ENCODE measurements at places on chromosomes 7 and 10. TPM values are rescaled to one million over a fixed set of nuclear protein-coding genes. Genes with fewer than 3 reads are reported as not detected.

DNA sequence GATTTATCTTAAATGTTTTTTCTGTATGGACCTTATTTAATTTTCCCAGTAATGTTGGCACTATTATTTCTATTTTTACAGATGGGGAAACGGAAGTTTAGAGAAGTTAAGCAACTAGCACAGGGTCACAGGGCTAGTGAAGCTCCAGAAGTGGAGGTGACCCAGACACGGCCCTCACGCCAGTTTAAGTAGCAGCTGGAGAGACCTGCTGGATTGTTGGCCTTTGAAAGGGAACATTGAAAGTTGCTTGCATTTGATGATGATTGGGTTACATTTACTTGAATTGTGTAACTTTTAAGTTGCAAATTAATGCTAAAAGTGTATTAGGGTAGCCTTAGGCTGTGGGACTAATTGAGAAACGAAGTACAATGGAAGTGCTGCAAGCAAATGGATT is 25.6 kb downstream of the CDK14 start:
- no peak overlapping the region for H3K4me3 ChIP-seq
- no peaks in the 10 kb centered on the region for H3K4me1 ChIP-seq
- no peaks in the 10 kb centered on the region for H3K36me3 ChIP-seq
- H3K27me3 ChIP-seq, result no peaks in the 10 kb centered on the region
- no peak for DNase-seq

DNA sequence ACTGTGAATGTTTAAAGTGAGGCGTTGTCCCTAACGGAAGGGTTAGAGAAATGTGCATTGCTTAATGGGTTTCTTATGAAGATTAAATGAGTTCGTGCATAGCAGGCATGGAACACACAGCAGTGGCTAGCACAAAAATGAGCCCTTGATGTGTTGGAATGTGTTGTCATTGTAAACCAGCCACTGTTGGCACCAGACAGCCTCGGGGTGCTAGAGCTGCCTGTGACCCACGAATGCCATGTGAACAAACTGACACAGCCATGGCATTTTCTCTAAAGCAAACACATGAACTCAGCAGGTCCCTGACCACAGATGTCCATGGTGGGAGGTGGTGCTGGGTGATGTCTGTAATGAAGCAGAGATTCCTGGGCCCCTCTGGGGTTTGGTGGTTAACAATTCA is 111.1 kb upstream of the DPP6 start:
- H3K27me3 ChIP-seq, result no peaks in the 10 kb centered on the region
- no peak overlapping the region for H3K27ac ChIP-seq
- no peaks in the 10 kb centered on the region for H3K4me1 ChIP-seq

GRCh38 chr10:125626671-125627070 is 56.3 kb downstream of the TEX36 start:
- no peaks in the 10 kb centered on the region for H3K27me3 ChIP-seq
- DNase-seq, result no peak

Gene SORBS1
- total RNA-seq, result 416 TPM

DNA sequence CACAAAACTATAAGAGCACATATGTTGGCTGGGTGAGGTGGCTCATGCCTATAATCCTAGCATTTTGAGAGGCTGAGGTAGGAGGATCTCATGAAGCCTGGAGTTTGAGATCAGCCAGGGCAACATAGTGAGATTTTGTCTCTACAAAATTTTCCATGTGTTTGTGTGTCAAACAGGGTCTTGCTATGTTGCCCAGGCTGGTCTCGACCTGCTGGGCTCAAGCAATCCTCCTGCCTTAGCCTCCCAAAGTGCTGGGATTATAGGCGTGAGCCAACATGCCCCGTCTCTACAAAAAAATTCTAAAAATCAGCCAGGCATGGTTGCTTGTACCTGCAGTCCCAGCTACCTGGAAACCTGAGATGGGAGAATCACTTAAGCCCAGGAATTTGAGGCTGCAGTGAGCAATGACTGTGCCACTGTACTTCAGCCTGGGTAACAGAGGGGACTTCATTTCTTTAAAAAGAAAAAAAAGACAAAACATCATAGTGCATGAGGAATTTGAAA is 28.3 kb downstream of the FZD9 start:
- no peak for DNase-seq
- peaks cover 72% of the 10 kb centered on the region for H3K36me3 ChIP-seq
- no peak overlapping the region for H3K4me3 ChIP-seq

Gene GNG11
- total RNA-seq, result 28.4 TPM

Gene ZNF12
- 28.8 TPM for total RNA-seq

Gene MAT1A
- 0.32 TPM for total RNA-seq

DNA sequence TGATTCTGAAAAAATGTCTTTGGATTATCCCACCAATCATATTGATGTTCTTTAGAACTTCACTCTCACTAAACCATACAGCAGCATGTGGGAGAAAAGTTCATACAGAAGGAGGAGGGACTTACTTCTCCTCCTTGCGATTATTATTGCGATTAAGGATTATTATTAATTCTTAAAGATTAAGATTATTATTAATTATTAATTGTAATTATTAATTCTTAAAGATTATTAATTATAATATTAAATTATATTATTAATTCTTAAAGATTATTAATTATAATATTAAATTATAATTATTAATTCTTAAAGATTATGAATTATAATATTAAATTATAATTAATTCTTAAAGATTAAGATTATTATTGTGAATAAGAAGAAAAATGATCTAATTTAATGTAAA is 80.5 kb downstream of the MACC1 start:
- H3K27me3 ChIP-seq, result no peaks in the 10 kb centered on the region
- H3K4me3 ChIP-seq, result no peak overlapping the region
- no peak for DNase-seq
- no peaks in the 10 kb centered on the region for H3K4me1 ChIP-seq
- no peaks in the 10 kb centered on the region for H3K36me3 ChIP-seq
- H3K27ac ChIP-seq, result no peak overlapping the region

Gene C7orf57
- total RNA-seq, result not detected

Measured in ascending aorta (tissue), 2 donors.